ENCODE measurements at places on chromosomes 7 and 10. TPM values are rescaled to one million over a fixed set of nuclear protein-coding genes. Genes with fewer than 3 reads are reported as not detected.

- no peak for DNase-seq
Measured at GRCh38 chr7:159083001-159083697, 61.5 kb downstream of the VIPR2 start.

GRCh38 chr7:131034166-131034881, 293.4 kb upstream of the MKLN1 start:
- DNase-seq = no peak

The HTRA1 gene
- 204 TPM for total RNA-seq

DNA sequence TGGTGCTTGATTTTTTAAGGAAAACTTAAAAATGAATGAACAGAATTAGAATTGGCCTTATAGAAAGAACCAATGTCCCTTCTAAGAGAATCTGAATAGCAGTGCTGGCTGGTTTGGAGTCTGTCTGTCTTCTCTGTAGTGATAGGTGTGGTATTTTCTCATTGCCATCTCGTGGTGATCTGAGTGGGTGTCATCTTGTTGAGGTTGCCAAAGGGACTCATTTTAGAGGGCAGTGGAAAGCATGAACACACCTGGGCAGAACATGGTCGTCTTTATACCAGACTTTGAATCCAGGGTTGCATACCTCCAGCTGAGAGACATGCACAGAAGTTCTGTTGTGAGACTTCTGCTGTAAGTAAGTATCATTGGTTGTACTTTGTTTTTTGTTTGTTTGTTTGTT, 15.8 kb downstream of the CUL1 start:
- no peak for DNase-seq

The GRID2IP gene
- 0.34 TPM for total RNA-seq

DNA sequence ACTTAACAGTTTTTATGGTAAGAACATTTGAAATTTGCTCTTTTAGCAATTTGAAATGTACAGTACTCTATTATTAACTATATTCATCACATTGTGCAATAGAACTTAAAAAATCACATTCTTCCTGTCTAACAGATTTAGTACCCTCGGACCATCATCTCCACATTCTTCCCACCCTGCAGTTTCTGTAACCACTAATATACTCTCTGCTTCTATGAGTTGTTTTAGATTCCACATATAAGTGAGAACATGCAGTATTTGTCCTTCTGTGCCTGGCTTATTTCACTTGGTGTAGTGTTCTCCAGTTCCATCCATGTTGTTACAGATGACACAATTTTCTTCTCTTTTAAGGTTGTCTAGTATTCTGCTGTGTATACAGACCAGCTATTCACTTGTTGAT, 88.9 kb upstream of the SEC61G start:
- no peak for DNase-seq

GRCh38 chr10:113764582-113764981, 13.1 kb downstream of the PLEKHS1 start:
- no peak for DNase-seq

DNA sequence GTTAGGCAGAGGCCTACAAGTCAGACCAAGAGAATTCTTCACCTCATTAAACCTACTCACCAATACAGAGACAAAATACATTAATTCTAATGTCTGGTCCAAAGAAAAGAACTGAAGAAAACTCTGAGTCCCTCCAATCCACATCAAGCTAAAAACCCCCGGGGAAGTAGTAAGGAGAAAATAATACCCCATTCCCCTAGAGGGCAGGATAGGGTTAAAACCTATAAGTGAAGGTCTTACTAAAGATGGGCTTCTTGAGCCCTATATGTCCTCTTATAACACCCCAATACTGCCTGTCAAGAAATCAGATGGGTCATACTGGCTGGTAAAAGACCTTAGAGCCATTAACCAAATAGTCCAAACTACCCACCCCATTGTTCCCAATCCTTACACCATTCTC, 141.3 kb upstream of the TMEM106B start:
- no peak for DNase-seq

DNA sequence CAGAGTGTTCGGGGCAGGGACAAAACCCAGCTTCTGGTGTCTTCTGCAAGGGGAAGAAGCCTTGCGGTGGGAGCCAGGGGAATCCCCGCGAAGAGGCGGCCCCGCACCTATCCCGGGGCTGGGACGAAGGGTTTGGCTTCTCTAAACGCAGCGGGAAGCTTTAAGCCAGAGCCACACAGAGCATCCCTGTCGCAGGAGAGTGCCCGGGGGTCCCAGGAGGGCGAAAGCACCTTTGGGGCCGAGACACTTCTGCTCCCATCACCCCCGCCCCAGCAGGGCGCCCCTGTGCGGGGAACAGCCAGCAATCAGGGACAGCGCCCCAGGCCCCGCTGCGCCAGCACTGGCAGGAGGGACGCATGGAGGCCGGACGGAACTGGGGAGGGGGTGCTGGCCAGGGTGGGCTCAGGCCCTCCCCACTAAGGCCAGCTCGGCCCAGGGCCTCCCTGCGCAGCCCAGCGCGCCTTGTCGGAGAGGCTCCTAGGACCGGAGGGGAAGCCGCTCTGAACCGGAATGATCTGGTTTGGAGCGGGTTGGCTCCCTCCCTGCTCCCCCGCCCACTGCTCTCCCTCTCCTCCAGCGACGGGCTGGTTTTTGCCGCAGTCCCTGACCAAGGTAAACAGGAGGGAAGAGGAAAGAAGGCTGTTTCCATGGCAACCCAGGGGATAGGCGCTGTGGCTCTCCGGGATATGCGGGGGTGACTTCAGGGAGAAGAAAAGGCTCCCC, 63.9 kb downstream of the TMEM209 start:
- DNase-seq = peak; percentile 84

DNA sequence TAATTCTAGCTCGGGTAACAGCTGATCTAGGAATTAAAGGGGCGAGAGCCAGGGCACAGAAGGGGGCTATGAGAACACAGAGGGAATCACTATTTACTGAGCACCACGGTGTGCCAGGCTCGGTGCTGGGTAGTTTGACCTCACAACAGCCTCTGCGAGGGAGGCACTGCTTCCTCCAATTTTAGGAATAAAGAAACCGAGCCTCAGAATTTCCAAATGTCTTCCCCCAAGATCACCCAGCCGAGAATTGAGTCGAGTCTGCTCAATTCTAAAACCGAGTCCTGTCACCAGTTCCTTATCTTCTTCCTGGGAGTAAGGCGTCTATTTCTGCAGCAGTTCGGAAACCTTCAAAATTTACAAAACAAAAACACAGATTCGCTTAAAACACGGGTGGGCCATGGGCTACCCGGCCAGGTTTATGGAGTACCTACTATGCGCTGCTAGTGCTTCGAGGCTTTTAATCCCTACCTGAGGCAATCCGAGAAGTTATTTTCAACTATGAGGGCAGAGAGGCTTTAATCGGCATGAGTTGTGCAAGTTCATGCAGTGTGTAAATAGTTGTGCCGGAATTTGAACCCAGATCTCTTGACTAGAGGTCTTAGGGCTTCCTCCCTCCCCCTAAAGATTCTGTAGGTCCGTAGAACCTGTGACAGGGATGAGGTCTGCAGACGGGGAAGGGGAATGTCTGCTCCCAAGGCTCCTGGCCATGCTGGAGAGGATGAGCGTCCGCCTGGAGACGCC, 872 bp upstream of the HMX2 start:
- no peak for DNase-seq

DNA sequence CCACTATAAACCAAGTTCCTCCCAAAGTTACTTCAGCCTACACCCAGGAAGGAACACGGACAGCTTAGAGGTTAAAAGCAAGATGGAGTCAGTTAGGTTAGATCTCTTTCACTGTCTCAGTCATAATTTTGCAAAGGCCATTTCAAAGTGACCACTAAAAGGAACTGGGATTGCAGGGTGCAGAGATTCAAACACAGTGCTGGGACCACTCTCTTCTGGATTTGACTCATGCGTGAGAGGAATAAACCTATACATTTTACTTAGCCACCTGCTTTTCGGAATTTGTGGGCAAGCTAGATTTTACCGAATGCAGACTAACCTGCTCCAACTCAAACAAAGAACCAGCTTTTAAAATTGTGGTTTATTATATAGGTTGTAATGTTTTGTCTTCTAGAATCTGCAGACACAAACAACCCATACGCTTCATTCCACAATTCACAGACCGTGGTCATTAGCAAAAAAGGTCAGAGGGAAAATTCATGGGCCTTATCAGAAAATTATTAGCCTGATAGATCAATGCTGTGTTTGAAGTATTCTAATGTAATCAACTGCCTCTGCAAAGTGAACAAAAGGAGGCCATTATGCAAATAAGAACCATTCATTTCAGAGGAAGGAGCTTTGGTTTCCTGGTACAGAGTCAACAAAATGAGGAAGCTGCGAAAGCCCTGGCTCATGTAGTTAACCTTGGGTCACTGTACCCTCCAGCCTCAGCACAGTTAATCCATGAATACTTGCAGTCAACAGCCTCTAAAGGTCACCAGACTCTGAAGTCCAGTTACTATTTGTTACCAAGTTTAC, 342.7 kb upstream of the KLF6 start:
- DNase-seq = no peak

The TMEM184A gene
- total RNA-seq = 1.5 TPM

DNA sequence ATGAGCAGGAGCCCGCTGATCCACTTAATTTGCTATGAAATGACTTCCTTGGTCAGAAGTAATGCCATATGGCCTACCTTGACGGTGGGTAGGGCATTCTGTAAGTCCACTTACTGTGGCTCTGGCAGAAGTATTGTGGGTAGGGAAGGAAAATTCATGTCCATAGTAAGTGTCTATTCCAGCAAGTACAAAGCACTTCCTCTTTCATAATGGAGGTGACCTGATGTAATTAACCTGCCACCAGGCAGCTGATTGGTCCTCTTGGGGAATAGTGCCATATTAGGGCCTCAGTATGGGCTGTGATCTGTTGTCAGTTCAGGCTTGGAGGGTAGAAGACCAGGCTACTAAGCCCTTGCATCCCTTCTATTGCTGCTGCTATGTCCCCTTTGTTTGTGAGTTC, 103.9 kb downstream of the SLC37A3 start:
- DNase-seq = no peak

The SLC13A1 gene
- 0.24 TPM for total RNA-seq

DNA sequence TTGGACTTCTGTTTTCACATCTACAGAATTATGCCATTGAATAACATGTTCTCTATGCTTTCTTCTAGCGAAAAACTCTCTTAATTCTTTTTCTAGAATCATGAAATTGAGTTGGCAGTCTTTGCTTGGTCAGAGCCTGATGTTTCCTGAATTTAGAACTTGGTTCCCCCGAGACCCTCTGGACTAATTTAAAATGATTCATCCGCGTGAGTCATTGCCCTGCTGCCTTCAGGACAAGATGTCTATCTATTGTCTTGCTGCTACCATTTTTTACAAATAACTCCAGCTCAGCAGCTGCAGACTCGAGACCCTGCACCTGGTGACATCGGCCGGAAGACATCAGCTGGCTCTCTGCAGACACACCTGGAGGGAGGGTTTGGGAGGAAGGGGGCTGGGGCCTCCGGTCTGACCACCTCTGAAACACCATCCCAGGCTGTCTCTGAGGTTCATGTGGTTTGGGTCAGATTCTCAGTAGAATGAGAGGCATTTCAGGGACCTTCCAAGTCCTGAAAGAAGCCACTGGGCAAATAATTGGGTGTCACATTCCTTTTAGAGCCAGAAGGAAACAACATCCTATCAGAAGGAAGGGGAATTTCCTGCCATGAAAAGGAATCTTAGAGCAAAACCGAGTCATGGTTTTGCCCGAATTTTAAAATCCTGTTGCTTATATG, 20.9 kb upstream of the KLF6 start:
- DNase-seq = no peak

The BAMBI gene
- 138 TPM for total RNA-seq

The NUTM2B gene
- total RNA-seq = 1.2 TPM

The ELOVL3 gene
- total RNA-seq = not detected

DNA sequence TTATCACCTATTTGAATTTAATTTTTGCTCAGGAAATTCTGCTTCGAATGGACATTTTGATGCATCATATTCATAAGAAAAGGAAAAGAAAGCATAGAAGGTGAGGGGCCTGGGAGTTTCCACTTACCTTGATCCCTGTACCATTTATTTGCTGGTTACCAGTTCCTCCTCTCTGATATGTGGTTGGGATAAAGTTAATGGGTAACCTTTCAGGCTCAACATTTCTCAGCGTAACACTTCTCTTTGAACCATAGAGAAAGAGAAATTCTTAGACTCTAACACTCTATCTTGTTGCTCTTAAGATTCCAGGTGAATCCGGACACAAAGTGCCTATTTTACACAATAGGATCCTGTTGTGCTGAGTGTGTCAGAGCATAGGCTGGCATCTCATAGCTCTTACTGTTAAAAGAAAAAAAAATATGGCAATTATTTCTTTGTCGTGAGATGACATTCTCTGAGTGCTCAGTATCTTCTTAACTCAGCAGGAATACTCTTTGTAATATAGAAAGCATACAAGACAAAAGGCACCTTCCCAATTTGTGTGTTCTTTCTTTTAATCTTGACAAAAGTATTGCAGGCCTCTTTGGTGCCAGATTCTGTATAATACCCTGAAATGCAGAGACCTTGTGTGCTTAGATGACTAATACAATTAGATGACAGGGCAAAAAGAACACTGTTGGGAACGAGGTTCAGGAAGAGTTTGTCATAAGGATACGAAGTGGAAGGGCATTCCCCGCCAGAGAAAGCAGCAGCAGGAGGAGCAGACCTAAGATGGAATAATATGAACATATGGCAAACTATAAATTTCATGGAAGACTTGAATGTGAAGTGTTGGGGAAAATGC, 689.6 kb downstream of the NRG3 start:
- no peak for DNase-seq

The DENND11 gene
- 13.5 TPM for total RNA-seq

The MALRD1 gene
- 0.56 TPM for total RNA-seq

- DNase-seq = no peak
Measured at GRCh38 chr7:129779602-129780256, 168.2 kb downstream of the NRF1 start.

DNA sequence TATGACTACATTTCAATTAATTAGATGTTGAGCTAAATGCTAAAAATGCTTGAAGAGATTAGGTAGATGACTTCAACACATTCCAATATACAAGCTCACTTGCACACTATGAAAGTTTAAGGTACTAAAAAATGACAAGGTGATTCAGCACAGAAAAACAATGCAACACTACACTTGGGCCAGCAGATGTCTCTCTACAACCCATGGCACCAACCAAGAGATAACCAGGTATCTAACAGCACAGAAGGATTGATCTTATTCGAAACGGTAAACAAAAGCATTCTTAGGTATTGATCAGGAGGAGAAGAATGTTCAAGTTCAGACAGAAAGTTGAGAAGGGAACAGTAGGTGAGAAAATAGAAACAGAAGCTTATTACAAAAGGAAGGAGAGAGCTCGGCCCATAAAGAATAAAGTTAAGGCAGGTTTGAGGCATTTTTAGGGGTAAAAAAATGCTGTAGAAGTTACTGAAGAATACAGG, 248.2 kb upstream of the KLF14 start:
- no peak for DNase-seq

The GLUD1 gene
- 126 TPM for total RNA-seq

The ACTR3C gene
- 5.7 TPM for total RNA-seq

- no peak for DNase-seq
Measured at GRCh38 chr7:14905764-14906163, 3.2 kb upstream of the DGKB start.

All from ovary (tissue), 10 donors.